ENCODE measurements at places on chromosomes 12 and 14.

DNA sequence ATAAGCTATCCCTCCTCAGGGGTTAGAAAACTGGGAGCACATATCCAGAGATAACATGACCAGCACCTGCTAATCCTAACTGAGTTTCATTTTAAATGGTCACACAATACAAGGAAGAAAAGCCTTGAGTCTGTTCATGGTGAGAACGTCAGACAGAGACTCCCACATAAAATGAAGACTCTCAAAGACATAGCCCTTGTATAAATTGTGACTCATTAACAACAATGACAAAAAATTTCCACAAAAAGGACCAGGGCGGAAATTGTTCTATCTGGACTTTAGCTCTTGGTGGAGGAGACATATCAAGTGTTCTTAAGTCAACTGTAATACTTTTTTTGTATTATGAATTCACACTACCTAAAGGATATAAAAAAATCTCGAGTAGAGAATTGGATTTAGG is 313.7 kb upstream of the DCN start:
- no peak for DNase-seq

- DNase-seq = no peak
Observed at GRCh38 chr14:70265422-70265821, 76.7 kb upstream of the SLC8A3 start.

DNA sequence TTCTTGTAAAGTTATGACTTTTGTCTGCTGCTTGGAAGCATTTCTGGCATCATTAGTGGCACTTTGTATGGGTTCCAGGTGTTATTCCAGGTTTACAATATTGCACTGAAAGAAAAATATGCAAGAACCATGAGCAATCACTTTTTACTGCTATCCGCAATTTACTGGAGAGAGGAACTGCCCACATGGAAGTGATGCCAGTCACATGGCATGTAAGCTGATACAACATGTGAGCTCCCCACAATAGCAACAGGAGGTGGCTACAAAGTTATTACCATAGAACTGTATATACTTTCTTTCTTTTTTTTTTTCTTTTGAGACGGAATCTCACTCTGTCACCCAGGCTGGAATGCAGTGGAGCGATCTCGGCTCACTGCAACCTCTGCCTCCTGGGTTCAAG is 1012.1 kb downstream of the BCL11B start:
- DNase-seq = no peak

DNA sequence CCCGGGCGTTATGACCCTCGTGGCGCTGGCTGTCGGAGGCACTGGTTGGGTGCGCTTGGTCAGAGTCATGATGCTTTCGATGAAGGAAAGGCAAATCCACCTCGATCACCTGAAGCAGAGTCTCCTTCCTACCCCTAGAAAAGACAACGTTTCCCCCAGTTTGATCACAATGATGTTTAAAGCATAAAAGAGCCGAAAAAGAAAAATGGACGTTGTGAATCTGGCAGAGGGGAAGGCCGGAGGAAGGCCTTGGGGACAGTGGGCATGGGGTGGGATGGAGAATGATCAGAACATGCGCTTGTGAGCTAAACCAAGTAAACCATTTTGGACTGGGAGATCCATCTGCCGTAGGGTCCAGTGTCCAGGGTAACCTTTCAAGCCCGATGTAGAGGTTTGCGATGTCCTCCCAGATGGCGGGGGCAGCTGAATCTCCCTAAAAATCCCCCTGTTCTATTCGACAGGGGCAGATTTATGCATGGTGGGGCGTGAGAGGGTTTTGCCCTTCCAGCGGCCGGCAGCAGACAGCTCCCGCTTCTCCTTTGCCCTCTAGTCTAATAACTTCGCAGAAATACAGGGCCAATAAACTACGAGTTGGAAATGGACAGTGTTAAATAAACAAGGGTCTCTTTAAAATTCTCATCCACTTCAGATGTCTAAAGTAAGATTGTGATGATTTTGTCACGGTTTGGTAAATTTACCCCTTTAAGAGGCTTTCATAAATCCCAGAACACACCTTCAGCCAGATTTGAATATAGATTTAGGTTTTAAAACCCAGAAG is 2.3 kb upstream of the OTX2 start:
- DNase-seq = no peak

DNA sequence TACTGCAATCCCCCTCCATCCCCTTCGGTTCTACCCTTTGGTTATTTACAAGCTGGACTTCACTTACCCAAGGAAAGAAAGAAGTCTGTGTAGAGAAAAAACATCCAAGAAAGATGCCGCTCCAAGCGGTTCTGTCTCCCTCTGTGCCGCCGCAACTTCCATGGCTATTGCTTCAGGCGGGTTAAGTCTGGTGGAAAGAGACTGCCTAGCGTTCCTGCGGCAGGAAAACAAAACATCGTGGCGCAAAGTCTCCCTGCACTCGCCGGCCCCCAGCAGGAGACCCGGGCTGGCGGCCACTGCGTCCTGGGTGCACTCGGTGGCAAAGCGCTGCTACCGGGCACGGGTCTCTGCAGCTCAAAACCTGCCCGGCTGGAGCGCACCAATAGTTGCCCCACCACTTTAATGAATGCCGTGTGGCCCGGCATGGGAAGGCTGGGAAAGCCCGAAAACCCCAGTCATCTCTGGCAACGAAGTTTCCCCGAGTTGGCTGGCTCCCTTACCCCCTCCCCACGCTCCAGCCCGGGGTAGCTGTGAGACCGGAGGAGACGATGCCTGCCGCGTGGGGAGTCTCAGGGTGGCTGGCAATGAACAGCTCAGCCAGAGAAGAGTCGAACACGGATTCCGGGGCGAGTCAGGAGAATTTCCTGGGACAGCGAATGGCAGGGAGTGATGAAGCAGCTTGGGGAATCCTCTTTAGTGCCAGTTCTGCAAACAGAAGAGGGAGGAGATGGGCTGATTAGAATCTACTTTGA is 3.5 kb upstream of the KCNK10 start:
- DNase-seq = no peak

- no peak for DNase-seq
Observed at GRCh38 chr14:68815298-68816182, 22.7 kb upstream of the ZFP36L1 start.

GRCh38 chr14:99316281-99317163 is 44.5 kb upstream of the BCL11B start:
- DNase-seq = no peak

- no peak for DNase-seq
Observed at GRCh38 chr14:61475316-61475715, 153.9 kb downstream of the PRKCH start.

DNA sequence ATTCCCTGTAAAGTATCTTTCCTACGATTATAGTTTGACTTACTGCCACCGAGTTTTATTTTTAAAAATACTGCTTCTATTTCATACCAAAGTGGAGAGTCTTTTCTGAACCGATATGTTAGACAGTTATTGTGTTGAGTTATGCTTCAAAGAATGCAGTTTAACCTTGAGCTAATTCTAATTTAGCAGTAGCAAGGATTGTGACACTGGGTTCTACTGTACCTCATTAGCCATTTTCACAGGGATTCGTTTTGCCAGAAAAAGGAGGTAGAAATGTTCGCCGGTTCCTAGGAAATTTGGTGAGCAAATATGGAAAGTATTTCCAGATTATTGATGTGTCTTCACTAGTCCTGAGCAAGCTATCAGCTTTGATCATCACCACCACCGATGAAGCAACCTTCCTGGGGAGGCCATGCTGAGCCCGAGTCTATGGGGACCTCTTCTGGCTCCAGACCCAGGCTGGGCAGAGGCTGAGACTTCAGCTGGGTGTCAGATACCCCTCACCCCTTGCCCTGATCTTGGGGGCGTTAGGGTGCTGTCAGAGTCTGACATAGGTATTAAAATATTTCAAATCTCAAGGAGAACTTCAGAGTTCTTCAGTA is 13.6 kb downstream of the GLRX5 start:
- no peak for DNase-seq

DNA sequence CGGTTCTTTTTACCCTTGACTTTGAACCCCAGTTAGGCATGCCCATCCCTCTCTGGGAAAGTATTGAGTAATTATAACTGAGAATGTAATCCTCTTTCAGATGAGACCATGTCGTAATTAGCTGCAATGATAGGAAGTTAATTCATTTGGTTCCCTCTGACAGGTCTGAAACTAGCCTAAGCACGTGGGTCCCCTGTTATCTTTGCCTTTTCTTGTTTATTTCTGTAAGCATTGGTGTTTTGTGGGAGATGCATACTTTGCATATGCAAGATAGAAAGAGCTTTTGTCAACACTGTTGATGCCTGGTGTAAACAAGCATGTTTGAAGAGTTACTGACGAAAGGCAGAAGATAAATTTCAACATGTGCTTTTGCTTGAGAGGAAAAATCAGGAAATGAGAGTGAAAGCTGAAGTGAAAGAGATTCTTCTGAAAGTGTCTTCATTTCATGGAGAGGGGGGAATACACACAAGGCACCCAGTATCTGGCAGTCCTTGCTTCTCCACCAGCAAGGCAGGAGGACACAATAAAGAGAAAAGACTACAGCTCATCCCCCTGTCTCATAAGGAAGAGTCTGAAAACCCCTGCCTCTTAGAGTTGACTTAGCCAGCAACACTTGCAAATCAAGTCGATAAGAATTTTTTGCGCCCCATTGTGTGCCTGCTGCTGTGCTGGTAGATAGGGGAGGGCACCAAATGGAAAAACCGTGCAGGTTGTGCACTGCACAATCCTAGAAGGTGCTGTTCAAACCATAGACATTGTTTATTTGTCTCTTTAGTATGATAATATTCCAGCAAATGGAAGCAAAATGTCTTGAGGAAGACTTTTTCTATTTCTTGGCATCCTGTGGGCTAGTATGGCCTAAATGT is 77.8 kb downstream of the SLC24A4 start:
- DNase-seq = peak; percentile 78

DNA sequence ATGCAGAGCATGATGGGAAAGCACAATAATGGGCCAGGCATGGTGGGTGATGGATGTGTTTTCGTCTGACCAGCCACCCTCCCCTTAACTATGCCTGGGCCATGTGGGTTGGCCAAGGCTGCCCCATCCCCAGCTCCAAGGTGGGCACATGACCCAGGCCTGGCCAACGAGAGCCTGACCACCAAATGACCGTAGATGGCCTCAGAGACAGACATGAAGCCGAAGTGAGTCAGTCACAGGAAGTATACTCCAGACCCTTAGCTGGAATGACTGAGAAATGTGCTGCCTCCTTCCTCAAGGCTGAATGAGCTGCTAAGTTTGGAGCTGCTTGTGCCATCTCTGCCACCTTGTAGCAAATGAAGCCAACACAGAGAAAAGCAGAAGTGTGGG is 233.6 kb downstream of the BCL11B start:
- DNase-seq = no peak

- peak; percentile 64 for DNase-seq
Observed at GRCh38 chr14:75341620-75342019, 63.0 kb downstream of the FOS start.

GRCh38 chr14:105056303-105056831 is 8.9 kb downstream of the GPR132 start:
- DNase-seq = no peak

GRCh38 chr14:39974036-39974435 is 541.8 kb upstream of the FBXO33 start:
- no peak for DNase-seq

- no peak for DNase-seq
Observed at GRCh38 chr12:39451977-39452376, 9.1 kb upstream of the KIF21A start.

DNA sequence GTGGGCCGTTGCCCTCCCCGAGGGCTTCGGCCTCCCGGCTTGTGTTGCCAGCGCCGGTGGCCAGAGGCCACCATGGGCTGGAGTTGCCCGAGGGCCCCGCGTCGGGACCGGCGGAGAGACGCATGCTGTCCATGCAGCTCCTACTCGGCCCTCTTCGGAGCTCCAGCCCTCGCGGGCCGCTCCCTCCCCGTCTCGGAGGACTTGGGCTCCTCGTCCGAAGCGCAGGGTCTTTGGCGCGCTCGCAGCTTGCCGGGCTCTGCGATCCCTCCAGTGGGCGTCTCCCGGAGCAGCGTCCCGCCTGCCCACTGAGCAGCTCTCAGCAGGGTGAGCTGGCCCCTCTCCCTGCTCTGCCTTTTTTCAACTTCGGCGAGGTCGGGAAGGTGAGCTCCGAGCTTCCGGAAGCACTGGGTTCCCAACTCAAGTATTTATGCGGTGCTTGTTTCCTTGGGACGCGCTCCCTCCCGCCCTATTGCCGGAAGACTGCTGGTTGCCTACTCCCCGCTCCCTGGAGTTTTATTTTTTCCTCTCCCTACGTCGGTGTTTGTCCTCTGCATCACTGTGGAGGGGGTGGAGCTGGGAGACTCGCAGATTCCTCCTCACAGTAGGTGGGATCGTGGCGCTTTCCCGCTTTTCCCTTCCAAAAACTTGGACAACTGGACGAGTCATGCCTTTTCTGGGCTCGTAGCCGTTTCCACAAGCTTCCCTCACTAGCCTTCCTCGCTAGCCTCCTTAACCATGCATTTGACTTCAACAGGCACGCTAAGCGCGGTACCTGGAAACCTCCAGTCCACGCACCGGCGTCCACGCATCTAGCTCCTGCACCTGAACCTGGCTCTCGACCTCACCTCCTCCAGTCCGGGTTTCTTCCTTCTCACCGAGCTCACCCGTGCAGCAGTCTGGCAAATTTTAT is at the start of gene AVPR1A:
AVPR1A (minus strand) TSS at position 489 of the 910 bp plus-strand sequence; CDS start at position 124, 365 bp downstream.
- no peak for DNase-seq

DNA sequence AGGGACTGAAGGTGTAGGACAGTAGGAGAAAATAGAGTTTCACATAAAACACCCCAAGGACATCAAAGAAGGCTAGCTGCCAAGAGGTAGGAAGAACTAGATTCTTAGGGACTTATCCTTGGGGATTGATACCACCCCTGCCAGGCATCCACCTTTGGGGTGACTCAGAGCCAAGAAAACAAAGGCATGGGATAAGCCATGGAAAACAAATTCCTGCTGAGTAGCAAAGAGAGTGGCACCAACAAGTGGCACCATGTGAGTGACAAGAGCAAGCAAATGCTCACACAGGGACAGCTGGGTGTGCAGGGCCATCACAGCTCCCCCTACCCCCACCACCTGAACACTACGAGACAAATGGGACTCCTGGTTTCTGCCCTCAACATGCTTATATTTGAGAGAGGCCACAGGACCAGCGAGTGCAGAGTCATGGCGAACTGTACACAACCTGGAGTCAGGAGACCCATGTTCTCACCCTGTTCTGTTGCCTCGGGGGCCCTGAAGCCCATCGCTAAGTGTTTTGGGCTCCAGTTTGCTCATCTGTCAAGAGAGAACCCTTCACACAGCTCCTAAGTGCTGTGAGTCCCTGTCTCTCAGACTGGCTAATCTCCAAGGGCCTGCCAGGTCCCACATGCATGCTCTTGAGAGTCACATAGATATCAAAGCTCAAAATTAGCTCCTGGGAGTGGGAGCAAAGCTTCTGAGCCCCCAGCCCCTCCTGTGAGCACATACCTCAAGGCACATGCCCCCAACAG is 91.9 kb downstream of the DPF3 start:
- DNase-seq = no peak

GRCh38 chr12:49750027-49750995 is 9.0 kb downstream of the TMBIM6 start:
- DNase-seq = peak; percentile 88

GRCh38 chr14:72608391-72609204 is 285.3 kb downstream of the DPF3 start:
- DNase-seq = no peak

DNA sequence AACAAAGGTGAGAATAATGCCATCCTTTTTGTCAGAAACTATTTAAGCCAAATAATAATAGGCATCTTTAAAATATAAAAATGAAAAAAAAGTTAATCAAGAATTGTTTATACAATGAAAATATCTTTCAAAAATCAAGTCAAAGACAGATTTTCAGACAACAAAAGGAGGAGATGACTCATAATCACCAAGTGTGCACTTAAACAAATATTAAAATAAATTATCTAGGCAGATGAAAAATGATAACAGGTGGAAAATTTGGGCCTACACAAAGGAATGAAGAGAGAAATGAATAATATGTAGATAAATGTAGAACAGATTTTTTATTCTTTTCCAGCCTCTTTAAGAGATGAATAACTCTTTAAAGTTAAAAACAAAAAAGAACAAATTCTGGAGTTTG is 250.0 kb upstream of the PLEKHG7 start:
- no peak for DNase-seq

- no peak for DNase-seq
Observed at GRCh38 chr12:124030510-124030909, 57.5 kb downstream of the ZNF664 start.

Data from SIG-M5 (cell line).